ENCODE measurements at places on chromosomes 1 and 21.
A peak's percentile ranks its signal among the peaks of the same experiment; 100 is the strongest.

- DNase-seq: no peak
These were observed 1.5 kb downstream of the CNST start for GRCh38 chr1:246567646-246568235.

DNA sequence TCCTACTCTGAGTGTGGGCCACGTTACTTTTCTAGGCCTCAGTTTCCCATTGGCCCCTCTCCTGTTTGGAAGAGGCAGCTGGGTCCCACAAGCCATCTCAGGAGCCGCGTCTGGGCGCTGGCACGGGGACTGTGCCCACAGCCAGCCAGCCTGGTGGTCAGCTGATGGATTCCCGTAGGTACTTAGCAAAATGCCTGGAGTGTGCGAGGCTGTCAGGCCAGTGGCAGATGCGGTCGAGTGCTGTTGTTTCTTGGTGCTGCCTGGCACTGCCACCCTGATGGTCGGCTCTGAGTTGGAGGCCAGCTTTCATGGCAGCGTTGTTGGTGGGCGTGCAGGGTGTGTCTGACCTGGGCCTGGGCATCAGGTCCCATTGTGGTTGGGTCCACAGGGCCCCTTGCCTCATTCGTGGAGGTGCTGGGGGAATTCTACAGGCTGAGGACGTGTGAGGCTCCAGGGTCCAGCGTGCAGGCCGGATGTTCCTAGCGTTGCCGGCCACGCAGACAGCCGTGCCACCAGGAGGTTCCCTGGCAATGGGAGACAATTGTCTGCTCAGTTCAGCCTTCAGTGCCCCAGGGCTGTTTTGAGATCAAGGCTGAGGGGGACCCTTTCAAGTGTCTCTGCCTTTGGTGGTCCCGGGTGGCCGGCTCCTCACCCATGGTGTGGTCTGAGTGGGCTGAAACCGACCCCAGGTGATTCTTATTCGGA lies 20.9 kb downstream of the SKI start:
- no peak for DNase-seq

DNA sequence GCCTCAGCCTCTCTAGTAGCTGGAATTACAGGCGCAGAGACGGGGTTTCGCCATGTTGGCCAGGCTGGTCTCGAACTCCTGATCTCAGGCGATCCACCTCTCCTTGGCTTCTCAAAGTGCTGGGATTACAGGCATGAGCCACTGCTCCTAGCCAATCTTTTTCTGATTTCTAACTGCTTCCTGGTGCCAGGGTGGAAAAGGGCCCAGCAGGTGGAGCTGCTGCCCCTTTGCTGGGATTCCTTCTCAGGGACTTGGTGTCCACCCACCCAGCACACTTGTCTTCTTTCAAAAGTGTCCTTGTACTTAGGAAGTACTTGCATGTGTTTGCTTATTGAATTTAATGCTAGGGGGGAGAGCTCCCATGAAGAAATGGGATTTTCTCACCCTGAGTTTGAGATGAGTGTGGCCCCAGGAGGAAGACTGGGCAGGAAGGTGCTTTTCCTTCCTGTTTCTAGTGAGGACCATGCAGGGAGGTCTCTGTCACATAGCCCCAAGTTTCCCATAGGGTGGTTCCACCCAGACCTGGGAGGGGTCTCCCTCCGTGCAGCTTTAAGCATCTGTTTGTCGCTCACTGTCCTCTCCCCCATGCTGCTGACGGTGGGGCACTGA lies 14.2 kb downstream of the UTP11 start:
- DNase-seq: peak; percentile 56

- DNase-seq: peak; percentile 69
These were observed 151.7 kb downstream of the SEC16B start for GRCh38 chr1:177817937-177818875.

GRCh38 chr21:46156678-46157077 lies 1.3 kb upstream of the FTCD start:
- no peak for DNase-seq

DNA sequence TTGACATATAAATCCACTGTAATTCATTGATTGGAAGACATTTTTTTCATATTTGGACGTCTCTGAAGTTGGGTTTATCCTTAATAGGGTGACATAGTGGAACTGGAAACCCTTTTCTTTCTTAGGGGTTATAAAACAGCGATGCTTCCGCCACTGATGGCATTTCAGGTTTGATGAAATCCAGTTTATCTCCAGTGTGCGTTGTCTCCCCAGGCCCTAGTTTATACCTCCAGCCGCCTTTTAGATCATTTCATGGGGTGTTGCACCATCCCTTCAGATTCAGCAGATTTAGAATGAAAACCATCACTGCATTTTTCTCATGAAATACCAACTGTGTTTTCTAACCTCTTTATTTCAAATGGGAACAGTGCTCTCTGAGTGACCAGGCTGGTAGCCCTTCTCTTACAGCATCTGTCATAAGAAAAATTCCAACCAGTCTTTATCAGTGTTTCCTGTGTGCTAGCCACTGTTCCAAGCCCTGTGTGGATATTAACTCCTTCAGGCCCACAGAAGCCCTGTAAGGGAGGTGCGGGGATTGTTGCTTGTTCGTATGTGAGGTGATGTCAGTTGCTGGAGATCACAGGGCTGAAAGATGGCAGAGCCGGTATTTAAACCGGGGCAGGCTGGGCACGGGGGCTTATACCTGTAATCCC lies 19.0 kb downstream of the H6PD start:
- DNase-seq: no peak

- DNase-seq: no peak
These were observed 124.5 kb upstream of the DPYD start for GRCh38 chr1:98045211-98045766.

GRCh38 chr1:182192966-182193365 lies 131.5 kb upstream of the ZNF648 start:
- no peak for DNase-seq

GRCh38 chr1:21620496-21620895 lies 48.7 kb downstream of the RAP1GAP start:
- DNase-seq: no peak

GRCh38 chr1:42358791-42359190 lies 21.8 kb upstream of the RIMKLA start:
- DNase-seq: no peak

GRCh38 chr1:35660581-35661473 lies 19.5 kb upstream of the PSMB2 start:
- DNase-seq: peak; percentile 20

- no peak for DNase-seq
These were observed 24.7 kb downstream of the QSOX1 start for GRCh38 chr1:180179162-180179957.

DNA sequence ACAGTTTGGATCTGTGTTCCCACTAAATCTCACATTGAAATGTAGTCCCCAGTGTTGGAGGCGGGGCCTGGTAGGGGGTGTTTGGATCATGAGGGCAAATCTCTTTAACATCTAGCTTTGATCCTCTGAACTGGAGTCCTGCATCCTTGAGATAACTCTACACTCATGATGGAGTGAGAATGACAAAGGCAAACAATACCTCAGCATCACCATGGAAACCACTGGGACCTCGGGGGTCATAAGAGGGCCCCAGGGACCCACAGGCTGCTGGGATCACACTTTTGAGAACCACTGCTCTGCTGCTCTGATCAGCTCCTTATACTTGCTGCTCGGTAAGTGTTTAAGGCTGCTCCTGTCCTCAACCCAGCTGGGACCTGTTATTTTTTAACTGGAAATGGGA lies 13.4 kb upstream of the OBSCN start:
- DNase-seq: no peak

DNA sequence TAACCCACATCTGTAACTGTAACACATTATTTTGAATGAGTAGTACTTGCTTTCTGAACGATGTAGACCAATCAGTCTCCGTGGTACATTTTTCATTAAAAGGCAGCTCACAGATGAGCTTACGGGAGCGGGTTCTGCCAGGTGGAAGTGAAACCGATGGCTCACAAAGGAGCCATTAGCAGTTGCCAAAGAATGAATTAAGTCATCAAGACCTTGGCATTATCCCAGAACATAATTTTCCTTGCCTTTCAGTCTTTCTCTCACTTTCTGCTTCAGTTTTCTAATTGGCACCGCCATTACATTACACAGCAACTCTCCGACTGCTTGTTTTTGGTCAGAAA lies 33.5 kb upstream of the UTS2 start:
- DNase-seq: peak; percentile 95

GRCh38 chr1:226649780-226650179 lies 89.3 kb downstream of the ITPKB start:
- peak; percentile 33 for DNase-seq

DNA sequence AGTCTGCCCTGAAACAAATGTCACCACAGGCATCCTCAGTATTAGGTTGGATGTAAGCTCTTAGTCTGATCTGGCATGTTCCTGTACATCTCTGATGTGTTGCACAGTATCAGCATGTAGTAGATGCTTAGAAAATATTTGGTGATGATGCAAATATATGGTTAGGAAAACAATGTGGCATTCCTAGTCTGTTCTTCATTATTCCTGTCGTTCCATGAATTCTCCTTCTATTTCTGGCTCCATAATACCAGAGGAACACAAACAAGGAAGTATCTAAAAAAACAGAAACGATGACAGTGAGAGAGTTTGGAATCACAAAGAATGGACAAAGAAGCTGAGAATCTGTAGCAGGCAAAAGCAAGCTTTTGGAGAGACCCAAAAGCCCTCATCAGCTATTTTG lies 236.6 kb downstream of the HHAT start:
- no peak for DNase-seq

DNA sequence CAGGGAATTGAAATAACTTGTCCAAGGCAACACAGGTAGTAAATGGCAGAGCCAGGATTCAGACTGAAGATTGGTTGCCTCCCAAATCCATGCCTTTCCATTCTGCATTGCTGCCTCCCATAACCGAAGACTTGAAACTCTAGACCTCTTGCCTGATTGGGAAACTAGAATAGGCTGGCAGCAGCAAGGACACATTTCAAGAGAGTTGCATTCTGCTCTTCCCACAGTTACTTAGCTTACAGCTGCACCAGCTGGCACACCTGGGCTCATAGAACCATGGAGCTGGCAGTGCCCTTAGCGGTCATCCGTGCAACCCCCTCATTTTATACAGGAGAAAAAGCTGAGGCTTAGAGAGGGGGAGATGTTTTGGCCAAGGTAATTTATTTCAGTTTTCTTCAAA lies 8.0 kb downstream of the TRNAU1AP start:
- DNase-seq: no peak

GRCh38 chr1:172390683-172391551 lies 29.6 kb upstream of the C1orf105 start:
- DNase-seq: peak; percentile 80

DNA sequence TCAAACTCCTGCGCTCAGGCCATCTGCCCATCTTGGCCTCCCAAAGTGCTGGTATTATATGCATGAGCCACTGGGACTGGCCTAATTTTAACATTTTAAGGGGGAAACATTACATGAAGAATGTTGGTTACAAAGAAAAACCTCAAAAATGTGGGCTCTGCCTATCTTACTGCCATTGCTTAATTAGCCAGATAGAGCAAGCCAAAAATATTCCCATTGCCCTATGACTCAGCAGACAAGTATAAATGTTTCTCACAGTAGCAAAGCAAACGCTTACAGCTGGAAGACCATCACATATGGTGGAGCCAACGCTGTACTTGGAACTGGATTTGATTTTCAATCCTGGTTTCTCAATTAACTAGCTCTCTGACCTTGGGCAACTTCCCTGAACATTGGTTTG lies 502.0 kb downstream of the SMYD3 start:
- no peak for DNase-seq

DNA sequence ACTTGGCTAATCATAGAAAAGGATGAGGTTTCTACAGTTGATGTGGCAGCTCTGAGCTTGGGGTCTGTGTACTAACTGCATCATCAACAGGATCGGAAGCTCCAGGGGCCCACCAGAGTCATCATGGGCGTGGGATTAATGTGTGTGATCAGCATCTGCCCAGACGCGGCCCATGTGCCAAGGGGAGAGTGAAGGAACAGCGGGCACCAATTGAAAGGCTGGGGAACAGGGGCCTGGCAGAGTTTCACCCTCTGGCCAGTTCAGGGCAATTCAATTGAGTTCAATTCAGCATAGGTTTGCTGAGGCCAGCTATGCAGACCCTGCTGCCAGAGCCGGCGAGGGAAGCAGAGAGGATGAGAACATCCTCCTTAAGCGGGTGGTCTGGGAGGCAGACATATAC lies 260.0 kb upstream of the AJAP1 start:
- no peak for DNase-seq

DNA sequence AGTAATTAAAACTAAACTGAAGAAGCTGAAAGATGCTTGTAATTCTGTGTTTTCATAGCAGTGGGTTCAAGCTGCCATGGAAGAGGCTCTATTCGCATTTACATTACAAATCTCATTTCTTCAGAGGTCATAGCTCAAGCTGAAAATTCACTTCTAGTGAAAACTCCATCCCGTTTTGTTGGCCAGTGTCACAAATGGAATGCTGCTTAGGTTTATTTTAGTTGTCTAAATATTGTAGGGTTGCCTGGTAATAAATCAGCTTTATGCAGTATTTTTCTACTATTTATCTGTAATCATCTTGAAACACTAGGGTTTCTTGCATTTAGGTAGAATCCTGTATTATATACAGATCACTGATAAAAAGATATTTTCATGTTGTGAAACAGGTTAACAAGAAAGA lies 240.6 kb downstream of the PTBP2 start:
- DNase-seq: no peak

DNA sequence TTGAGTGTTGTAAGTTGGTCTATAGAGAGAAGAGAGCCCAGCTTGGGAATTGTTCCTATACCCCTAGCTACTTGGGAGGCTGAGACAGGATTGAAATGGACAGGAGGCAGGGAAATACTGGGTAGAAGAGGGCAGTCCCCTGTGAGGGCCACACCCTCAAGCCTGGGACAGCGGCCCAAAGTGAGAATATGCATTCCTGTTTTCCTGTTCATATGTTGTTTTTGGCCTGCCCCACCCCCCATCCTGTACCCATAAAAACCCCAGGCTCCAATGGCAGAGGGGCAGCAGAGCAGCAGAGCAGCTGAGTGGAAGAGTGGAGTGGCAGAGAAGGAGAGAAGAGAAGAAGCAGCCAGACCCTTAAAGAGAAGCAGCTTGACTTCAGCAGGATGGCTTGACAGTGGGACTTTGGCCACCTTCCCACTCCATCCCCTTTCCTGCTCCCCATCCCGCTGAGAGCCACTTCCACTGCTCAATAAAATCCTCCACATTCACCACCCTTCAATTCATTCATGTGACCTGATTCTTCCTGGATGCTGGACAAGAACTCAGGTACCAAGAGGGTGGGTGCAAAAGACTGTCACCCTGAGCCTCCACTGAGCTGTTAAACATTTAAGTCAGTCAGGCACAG lies 70.6 kb upstream of the PUM1 start:
- no peak for DNase-seq

- DNase-seq: peak; percentile 96
These were observed 22.6 kb upstream of the RNF187 start for GRCh38 chr1:228464487-228464983.

- DNase-seq: no peak
These were observed 360.2 kb downstream of the ADGRL2 start for GRCh38 chr1:82160903-82161302.

Measured in RPMI8226 (cell line).